ENCODE measurements at places on chromosomes 5 and 9. TPM values are rescaled to one million over a fixed set of nuclear protein-coding genes. Genes with fewer than 3 reads are reported as not detected.
A peak's percentile ranks its signal among the peaks of the same experiment; 100 is the strongest.

GRCh38 chr5:147874910-147875367, 3.6 kb upstream of the SCGB3A2 start:
- no peak for DNase-seq

The UCK1 gene
- total RNA-seq: 26.9 TPM

DNA sequence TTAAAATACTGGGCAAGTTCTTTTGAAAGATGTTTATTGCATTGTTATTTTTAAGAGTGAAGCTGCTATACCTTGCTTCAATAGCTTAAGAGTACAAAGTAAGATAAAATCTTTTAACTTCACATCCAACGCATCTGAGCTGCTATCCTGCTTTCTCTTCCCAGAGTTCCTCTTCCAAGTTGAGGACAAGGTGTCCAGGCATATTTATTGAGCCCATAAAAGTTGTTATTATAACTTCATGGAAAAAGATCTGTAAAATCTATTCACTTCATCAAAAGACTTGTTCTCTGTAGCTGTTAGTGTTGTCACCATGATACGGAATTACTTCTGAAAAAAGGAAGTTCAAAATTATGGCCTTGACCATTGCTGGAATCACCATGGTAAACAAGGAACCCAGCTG, 306.2 kb upstream of the ELAVL2 start:
- DNase-seq: no peak

- peak; percentile 21 for DNase-seq
Measured at GRCh38 chr5:151212406-151212798, 11.5 kb downstream of the CCDC69 start.

DNA sequence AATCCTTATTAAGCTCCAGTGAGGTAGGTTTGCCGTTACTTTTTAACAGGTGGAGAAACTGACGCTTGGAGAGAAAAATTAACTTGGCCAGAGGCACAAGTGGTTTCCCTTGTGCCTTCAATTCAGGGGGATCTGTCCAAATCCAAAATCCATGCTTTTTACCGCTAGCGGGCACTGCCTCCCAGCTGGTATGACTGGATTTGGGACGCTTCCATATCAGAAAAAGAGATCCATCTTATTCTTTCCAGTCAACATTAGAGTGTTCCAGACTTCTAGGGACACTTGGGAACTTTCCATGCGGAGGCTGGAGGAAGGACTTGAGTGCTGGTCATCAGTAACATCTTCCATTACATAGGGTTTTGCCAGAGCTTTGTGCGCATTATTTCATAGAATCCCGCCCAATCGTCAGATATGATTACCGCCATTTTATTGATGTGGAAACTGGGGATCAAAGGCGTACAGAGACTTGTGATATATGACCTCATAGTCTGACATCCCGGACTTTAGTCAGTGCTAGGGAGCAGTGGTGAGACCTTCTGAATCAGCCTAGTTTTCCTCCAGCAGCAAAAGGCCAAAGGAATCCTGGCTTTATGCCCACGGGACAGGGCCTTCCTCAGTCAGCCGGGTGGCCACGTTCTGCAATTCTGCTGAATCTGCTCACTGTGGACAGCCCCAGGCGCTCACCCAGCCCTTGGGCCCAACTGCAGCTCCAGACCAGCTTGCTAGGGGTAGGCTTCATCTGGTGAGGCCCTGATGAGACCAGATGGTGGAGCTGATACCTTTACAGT, 1.1 kb upstream of the GNPDA1 start:
- no peak for DNase-seq

The F2RL1 gene
- 0.26 TPM for total RNA-seq
